ENCODE measurements at places on chromosomes 6 and 20.

DNA sequence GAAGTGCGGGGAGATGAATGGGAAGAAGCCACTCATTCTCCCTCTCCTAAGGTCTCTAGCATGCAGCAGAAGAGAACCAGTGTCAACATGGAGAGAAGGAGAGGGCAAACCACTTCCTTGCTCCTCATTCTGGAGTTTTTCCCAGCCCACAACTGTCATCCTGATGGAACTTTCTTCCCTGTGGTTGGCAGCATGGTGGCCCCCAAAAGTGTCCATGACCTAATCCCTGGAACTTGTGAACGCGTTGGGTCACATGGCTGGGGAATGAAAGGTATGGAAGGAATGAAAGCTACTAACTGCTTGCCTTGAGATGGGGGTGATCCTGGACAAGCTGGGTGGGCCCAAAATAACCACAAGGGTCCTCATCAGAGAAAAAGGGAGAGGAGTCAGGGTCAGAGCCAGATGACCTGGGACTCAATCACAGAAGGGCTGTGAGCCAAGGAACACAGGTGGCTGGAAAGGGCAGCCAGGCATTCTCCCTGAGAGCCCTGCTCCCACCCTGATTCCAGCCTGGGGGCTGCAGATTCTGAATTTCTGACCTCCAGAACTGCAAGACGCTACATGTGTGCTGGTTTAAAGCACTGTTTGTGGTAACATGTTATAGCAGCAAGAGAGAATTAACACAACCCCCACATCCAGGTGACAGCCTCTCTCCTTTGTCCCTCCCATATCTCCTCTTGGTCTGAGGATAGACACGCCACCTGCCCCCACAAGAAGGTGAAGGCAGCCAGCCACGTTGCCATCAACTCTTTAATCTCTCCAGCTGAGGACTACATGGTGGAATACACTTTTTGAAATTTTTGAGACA is 63.2 kb downstream of the PYGB start:
- DNase-seq = no peak

- no peak for DNase-seq
Observed at GRCh38 chr20:34636648-34637047, 40.2 kb downstream of the PIGU start.

- DNase-seq = no peak
Observed at GRCh38 chr20:45058168-45058850, 42.6 kb downstream of the KCNS1 start.

DNA sequence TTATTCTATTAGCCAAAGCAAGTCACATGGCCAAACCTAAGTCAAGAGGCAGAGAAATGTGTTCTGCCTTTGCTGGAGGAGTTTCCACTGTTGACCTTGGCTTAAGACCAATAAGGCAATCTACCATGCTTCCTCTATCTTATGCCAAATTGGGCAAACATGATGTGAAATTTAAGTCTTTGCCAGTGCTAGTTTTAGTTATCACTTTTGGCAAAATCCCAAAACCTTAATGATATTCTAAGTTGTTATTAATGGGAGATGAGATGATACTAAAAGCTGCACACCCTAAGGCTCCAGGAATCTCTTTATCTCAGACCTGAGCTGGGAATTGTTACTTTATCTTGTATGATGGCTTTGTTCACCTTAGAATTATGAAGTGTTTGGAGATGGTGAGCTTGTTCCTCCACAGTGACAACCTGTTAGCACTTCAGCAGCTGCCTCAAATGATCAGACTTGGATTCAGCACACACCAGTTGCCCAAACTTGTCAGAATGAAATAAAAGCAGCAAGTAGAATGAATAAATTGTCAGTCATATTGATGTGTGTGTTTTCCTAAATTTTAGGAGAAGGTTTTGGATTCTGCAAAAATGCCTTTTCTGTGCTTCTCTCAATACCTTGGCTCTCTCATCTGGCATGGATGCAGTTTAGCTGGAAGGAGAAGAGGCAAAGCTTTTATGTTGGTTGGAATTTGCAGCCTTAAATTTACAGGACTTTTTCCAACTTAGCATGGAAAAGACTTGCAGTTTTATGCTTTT is 49.3 kb downstream of the RIN2 start:
- DNase-seq = peak; percentile 58

DNA sequence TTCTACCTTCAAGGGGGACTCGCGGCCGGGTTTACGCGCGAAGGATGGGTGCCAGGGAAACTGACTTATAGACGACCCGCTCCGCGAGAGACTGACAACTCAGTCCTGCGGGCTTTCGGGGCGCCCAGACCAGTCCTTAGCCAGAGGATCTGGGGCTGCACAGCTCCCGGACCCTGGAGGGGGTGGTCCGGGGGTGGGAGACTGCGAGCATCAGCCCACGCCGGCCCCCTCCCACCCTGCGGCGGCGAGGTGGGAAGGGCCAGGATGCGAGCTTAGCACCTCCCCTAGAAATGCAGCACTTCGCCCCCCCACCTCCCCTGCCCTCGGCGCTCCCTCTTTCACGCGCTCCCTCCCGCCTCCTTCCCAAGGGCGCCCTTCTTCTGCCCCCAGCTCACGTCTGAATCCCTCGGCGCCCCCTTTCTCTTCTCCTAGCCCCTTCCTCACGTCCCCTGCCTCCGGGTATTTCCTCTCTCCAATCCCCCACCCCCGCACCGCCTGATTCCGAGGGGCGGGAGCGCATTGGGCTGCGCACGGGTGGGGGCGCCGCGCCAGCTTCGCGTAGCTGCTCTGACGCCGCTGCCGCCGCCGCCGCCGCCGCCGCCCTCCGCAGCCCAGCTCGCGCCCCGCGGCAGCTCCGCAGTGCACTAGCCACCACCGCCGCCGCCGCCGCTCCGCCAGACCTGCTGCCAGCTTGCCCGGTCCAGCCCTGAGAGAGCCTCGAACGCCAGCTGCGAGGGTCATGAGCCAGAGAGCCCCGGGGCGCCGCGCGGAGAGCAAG is at the start of gene SLC32A1:
Gene SLC32A1, plus strand, starts transcription at position 639 of the 778 bp plus-strand sequence. CDS start 239 bp downstream, outside the sequence.
- DNase-seq = no peak

- DNase-seq = no peak
Observed at GRCh38 chr6:112357791-112358190, 10.7 kb downstream of the RFPL4B start.

- DNase-seq = no peak
Observed at GRCh38 chr6:64786736-64787135, 920.3 kb downstream of the EYS start.

GRCh38 chr20:62362991-62363919 is 3.9 kb downstream of the LAMA5 start:
- no peak for DNase-seq

- DNase-seq = no peak
Observed at GRCh38 chr6:128186729-128187128, 285.9 kb upstream of the THEMIS start.

DNA sequence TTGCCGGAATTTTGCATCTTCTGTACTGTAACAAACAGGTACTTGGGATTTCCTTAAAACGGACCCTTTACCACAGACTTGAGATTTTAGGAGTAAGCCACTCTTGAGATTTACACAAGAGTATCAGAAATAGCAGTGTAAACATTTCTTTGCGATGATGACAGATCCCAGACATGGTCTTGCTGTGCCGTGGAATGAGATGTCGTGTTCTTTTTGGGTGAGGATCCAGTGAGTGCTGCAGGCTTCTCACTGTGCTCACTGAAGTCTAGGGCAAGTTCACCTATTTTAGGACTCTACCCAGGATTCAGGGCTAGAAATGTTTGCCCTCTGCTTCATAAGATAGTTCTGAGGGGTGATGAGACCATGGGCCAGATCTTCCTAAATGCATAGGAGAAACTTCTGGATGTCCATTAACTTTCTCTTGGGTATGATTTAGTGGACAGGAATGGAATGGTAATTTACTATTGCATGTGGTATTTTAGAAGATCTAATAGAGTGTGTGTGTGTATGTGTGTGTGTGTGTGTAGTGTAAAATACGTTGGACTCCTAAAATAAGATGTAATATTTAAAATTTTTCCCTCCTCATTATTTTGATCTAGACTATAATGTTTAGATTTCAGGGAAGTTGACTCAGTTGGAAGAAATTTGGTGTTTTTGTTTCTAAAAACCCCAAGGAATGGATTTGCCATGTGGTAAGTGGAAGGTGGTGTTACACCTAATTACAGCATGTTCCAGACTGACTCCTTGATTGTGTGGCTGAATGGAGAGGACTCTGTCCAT is 8.5 kb downstream of the LRRC1 start:
- DNase-seq = no peak

DNA sequence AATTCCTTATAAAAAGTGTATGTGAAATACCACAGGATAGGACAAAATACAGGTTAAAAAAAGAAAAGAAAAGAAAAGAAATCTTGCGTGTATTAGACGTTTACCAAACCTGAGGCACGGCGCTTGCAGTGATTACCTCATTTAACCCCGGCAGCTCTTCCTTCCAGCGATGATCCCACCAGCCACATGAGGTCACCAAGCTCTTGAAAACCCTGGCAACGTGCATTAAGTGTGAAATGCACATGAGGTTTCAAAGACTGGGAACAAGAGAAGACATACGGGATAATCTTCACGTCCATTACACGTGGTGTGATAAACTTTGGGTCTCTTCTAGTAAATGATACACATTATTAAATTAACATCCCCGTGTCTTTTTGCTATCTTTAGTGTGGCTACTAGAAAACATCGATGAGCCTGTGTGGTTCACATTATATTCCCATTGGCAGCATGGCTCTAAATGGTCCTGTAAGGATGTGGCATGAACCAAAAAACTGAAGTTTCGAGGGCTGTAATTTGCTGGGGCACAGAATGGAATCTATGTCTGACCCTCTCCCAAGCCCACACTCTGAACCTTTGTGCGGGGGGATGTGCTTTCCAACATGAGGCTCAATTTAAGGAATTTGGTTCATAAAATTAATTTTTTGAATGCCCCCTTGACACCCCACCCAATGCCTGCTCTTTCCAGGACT is 59.2 kb upstream of the THBS2 start:
- DNase-seq = no peak

DNA sequence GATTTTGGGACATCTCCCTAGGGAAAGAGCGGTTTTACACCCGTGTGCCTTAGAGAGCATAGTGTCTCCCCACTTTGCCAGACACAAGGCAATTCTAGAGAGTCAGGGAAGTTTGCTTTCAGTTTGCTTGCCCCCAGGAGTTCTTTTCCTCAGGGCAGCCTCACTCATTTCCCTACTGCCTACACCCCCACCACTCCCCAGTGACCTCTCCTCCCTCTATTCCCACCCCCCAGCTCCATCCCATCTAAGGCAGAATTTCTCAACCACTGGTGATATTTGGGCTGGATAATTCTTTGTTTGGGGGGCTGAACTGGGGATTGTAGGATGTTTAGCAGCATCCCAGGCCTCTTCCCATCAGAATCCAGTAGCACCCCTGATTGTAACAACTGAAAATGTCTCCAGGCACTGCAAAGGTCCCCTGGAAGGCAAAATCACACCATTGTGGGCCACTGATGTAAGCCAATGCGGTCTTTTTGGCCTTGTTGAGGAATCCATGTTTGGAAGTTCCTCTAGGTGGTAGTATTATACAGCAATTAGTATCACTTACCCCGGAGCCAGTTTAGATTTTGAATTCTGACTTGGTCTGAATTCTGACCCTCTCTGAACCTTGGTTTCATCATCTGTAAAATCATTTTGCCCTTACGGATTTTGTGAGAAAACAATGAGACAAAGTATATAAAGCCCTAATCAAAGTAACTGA is 1.3 kb downstream of the EPPIN start:
- DNase-seq = no peak

DNA sequence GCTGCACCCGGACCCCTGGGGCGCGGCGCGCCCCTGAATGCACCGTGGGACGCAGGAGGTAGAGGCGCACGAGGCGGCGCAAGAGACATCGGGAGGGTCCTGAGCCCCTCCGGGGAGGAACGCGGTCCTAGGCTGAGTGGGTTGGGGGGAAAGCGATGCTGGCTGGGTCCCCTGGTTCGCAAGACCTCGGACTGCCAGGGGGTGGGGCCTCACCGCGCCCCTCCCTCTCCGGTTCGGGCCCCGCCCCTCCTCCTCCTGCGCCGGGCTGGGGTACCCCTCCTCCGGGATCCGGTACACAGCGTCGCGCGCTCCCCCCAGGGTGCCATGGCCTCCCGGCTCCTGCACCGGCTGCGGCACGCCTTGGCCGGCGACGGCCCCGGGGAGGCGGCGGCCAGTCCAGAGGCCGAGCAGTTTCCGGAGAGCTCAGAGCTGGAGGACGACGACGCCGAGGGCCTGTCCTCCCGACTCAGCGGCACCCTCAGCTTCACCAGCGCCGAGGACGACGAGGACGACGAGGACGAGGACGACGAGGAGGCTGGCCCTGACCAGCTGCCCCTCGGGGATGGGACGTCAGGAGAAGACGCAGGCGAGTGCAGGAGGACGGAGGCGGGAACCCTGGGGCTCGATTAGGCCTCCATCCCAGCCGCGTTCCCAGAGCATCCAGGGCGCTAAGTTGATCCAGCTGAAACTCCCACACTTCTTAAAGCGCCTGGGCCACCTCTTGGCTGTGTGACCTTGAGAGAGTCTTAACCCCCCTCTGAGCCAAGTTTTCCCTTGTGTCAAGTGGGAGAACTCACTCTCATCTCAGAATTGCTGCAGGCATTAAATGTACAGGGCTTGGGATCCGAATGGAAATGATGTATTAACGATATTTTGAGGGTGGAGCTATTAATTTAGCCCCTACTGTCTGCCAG is 541 bp downstream of the SNX21 start:
- peak; percentile 20 for DNase-seq

DNA sequence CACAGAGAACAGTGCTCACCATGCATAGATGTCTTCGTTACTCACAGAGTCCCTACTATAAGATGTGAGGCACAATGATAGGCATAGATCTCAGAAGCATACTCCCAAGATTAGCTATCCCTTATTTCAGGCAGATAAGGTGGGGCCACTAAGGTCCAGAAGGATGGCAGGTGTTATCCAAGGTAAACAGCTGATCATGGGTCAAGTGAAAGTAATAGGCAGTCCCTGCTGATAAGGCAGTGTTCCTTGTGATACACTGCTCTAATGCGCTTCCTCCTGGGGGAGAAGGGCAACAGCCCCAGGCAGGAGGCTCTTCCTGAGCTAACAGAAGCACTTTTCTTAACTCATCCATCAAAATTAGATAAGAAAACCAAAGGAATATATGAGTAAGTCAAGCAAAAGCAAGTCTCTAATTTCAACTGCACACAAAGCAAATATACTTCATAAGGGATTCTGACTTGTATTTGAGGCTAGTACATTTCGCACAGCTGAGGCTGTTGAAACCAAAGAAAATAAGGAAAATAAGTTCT is 42.2 kb downstream of the METTL24 start:
- DNase-seq = no peak

DNA sequence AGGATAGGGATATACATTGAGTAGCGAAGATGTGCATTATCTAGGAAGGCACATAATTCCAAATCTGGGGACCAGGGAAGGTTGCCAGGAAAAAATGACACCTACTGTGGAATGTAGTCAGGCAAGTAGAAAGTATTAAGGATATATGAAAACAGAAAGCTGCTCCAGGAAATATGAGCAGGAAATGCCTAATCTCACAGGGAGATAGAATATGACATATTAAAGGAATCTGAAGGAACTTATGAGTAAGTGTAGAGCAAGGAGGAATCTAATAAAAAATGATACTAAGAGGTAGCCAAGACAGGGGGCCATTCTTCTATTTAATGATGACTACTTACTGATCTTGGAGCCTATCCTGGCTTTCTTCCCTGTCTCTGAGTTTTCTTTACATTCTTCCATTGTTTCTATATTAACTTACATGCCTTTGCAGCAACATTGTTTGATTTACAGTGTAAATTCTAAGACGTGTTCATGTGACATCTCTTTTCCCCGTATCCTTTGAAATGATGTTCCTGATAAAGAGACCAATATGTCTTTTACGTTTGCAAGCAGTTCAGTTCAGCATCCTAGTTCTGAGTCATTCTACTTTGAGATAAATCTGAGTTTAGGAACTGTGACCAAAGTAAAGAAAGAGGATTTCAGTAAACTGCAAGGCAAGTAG is 58.6 kb downstream of the TINAG start:
- no peak for DNase-seq

- DNase-seq = no peak
Observed at GRCh38 chr20:61556673-61557072, 304.6 kb downstream of the CDH4 start.

Data from NCI-H2081 (cell line).